ENCODE measurements at places on chromosomes 12 and 14. TPM values are rescaled to one million over a fixed set of nuclear protein-coding genes. Genes with fewer than 3 reads are reported as not detected.
A peak's percentile ranks its signal among the peaks of the same experiment; 100 is the strongest.

The TAS2R10 gene
- 1.7 TPM for total RNA-seq

The NCKAP5L gene
- total RNA-seq = 22.0 TPM

- DNase-seq = no peak
- H3K4me1 ChIP-seq = no peaks in the 10 kb centered on the region
- H3K27me3 ChIP-seq = no peaks in the 10 kb centered on the region
- no peaks in the 10 kb centered on the region for H3K36me3 ChIP-seq
- H3K4me3 ChIP-seq = no peak overlapping the region
- H3K27ac ChIP-seq = no peak overlapping the region
Observed at GRCh38 chr12:3333583-3333982, 157.4 kb upstream of the PRMT8 start.

DNA sequence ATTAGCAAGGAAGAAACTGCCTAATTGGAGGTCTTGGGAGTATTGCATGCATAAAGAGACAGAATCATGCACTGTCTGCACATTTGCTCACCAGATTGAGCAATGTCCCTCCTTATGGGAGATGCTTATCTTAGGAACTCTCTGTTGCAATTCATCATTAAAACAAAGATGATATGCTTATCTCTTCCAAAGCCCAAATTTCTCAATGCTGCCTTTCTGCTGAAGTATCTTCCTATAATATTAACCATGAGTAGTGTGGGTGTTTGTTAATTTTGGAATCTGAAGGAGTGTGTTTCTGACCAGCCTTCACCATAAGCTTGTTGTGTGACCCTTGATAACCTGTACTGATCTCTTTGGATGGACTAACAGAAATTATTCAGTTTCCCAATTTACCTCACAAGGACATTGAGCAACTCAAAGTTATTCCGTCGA is 1257.6 kb upstream of the FLRT2 start:
- H3K27me3 ChIP-seq = no peaks in the 10 kb centered on the region
- DNase-seq = no peak
- no peak overlapping the region for H3K4me3 ChIP-seq
- H3K27ac ChIP-seq = peak overlapping the region; percentile 70
- H3K36me3 ChIP-seq = no peaks in the 10 kb centered on the region

- no peaks in the 10 kb centered on the region for H3K36me3 ChIP-seq
- DNase-seq = no peak
- no peak overlapping the region for H3K27ac ChIP-seq
- no peak overlapping the region for H3K4me3 ChIP-seq
- no peaks in the 10 kb centered on the region for H3K27me3 ChIP-seq
Observed at GRCh38 chr12:47023311-47023710, 56.1 kb upstream of the PCED1B start.

DNA sequence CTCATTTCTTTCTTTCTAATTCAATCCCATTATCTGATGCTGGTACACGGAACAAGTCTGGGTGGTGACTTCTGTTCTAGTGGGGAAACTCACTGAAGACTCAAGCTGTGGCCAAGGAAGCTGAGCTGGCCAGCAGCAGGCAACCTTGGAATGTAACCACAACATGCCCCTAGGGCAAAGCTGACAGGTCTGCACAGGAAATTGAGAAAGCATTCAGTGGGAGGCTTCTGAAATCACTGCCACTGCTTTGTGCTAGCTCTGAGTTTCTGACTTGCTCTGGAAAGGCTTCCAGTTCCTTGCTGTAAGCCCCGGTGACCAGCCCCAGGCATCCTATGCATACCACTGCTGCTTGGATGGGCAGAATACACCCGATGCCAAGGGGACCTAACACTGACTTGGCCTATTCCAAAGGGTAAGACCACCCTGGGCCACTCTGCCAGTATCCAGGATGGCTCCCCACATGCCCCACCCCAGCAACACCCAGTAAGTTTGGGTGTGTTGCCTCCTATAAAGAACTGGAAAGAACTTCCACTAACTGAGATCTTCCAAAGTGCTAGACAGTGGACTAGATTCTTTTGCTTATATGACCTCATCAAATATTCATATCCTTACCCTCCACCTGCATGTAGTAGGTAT is 84.5 kb upstream of the CDKN3 start:
- no peak for DNase-seq
- no peaks in the 10 kb centered on the region for H3K4me1 ChIP-seq
- H3K27ac ChIP-seq = no peak overlapping the region
- no peak overlapping the region for H3K4me3 ChIP-seq

DNA sequence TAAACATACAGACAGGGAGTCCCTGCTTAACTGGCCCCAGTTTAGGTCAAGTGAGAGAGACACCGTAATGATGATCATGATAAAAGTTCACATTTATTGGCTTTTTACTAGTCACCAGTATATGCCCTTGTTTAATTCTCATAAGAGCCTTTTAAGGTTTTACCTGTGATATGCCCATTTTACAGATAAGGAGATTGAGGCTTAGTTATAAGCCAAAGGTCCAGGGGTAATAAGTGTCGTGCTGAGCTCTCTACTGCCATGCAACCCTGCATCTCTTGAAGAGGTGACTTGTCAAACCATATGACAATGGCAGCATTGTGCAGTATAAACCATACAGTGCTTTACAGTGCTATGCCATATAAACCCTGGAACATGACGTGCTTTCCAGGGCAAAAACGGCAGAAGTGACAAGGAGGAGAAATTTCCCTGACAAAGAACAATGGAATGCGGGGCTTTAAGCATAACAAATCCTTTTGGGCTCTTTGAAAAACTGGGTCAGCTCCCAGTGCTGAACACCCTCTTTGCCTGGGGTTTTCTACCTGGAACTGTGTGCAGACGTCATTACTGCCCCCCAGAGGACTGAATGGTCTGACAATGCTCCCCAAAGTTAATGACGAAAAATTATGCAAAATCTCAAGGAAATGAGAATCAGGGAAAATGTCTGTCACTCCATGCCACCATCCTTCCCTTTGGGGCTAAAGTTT is 59.7 kb upstream of the C14orf132 start:
- H3K4me1 ChIP-seq = no peaks in the 10 kb centered on the region
- no peak overlapping the region for H3K27ac ChIP-seq
- no peaks in the 10 kb centered on the region for H3K36me3 ChIP-seq

DNA sequence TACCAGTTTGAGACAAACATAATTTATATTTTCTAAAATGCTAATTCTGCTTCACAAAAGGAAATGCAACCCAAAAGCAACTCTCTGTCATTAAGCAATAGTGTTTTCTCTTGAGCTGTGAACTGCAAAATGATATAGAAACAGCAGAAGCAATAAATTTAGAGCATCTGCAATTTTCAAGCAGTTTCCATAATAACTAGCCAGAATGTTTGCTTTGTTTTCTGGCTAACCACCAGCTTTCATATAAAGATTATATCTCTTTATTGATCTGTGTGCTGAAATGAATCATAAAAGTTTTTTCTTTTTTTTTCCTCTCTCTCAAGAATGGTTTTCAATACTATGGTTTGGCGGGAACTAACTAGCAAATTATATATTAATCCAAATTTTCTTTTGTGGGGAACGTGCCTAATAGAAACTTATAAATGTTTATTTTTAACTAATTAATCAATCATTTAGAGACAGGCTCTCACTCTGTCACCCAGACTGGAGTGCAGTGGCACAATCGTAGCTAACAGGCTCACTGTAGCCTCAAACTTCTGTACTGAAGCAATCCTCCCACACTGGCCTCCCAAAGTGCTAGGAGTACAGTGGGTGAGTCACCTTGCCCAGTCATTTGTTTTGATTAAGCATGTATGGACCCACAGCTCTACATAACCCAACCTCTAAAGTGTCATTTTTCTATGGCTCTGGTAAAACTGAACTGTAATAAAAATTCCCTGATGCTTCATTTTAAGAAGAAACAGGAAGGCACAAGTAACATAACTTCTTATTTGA is 830.1 kb upstream of the MGAT4C start:
- H3K4me1 ChIP-seq = no peaks in the 10 kb centered on the region
- DNase-seq = no peak
- H3K4me3 ChIP-seq = no peak overlapping the region
- H3K27ac ChIP-seq = no peak overlapping the region
- no peaks in the 10 kb centered on the region for H3K27me3 ChIP-seq
- H3K36me3 ChIP-seq = no peaks in the 10 kb centered on the region

DNA sequence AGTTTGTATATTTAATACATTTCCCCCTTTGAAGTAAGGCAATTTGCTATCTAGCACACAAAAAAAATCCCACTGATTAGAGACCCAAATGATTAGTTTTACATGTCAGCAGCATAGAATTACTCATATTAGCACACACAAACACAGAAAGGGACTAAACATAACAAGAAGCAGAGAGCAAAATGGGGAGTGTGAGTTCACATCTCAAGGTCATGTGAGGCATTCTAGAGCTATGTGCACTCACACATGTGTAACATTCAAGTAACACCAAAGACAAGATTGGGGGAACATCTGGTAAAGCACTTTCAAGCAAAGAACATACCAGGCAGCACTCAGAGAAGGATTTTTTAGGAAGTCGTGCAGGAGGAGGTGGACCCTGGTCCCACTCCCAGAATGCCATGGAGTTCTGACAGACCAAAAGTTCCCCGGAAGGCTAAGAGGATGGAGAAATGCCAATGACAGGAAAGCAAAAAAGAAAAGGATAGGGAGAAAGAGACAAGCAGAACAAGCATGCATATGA is 105.8 kb upstream of the SINHCAF start:
- no peak overlapping the region for H3K4me3 ChIP-seq
- no peaks in the 10 kb centered on the region for H3K4me1 ChIP-seq
- DNase-seq = no peak

- H3K27me3 ChIP-seq = no peaks in the 10 kb centered on the region
- no peak overlapping the region for H3K4me3 ChIP-seq
- no peaks in the 10 kb centered on the region for H3K36me3 ChIP-seq
- peaks cover 96% of the 10 kb centered on the region for H3K4me1 ChIP-seq
- H3K27ac ChIP-seq = no peak overlapping the region
Observed at GRCh38 chr14:93014058-93015023, 91.4 kb downstream of the CHGA start.

GRCh38 chr14:105042813-105043212 is 21.9 kb upstream of the CDCA4 start:
- H3K4me1 ChIP-seq = peaks cover 12% of the 10 kb centered on the region
- H3K4me3 ChIP-seq = no peak overlapping the region
- no peak overlapping the region for H3K27ac ChIP-seq
- peaks cover 5% of the 10 kb centered on the region for H3K27me3 ChIP-seq
- DNase-seq = peak; percentile 57
- no peaks in the 10 kb centered on the region for H3K36me3 ChIP-seq

GRCh38 chr12:29329411-29329810 is 51.6 kb downstream of the ERGIC2 start:
- no peak overlapping the region for H3K4me3 ChIP-seq
- DNase-seq = no peak
- no peak overlapping the region for H3K27ac ChIP-seq
- no peaks in the 10 kb centered on the region for H3K4me1 ChIP-seq
- H3K36me3 ChIP-seq = no peaks in the 10 kb centered on the region

DNA sequence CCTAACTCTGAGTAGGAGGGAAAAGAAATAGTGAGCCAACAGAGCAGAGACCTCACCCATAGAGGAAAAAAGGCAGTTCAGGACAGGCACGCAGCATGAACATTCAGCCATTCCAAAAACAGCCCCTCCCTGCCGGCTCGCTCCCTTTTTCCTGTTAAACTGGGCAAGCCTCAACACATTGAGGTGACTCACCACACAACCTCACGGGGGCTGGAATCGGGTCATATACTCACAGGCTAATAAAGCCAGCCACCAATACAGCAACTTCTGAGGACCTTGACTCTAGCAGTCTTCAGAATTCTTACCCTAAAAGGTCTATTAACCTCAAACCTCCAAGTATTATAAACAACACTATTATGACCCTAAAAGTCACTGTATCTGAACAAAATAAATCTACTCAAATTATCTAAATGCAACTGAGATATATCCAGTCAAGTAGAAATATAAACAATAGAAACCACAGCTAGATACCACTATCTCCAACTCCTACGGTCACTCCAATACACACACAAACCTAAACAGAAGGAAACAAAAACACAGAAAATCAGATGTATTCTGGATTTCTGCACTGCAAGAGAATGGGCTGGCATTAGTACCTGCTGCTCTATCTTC is 6.3 kb downstream of the YBX3 start:
- H3K4me3 ChIP-seq = no peak overlapping the region
- no peaks in the 10 kb centered on the region for H3K27me3 ChIP-seq
- H3K36me3 ChIP-seq = no peaks in the 10 kb centered on the region
- peak overlapping the region; percentile 66 for H3K27ac ChIP-seq

DNA sequence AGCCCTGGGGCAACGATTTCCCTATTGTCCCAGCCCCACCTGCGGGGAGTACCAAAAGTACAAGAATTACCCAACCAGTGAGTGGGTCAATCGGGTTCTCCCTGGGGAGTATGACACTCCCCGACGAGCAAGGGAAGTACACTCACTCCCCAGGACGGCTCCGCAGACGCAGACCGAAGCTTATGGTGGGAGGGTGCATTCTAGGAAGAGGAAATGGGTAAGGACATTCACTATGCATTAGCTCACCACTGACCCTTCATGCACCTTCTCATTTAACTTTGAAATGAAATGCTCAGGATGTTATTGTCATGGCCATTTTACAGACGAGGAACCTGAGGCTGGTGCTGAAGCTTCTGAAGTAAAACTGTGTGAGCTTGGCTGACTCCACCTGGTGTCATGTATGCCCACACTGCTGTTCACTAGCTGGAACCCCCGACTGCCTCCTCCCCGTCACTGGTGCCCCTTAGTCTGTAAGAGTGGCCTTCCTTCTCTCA is 45.8 kb upstream of the TMED10 start:
- no peak overlapping the region for H3K4me3 ChIP-seq
- H3K27ac ChIP-seq = no peak overlapping the region
- no peaks in the 10 kb centered on the region for H3K27me3 ChIP-seq
- peak; percentile 79 for DNase-seq
- H3K36me3 ChIP-seq = no peaks in the 10 kb centered on the region

Data from spleen (tissue), 13 donors.